ENCODE measurements at places on chromosomes 1 and 21. TPM values are rescaled to one million over a fixed set of nuclear protein-coding genes. Genes with fewer than 3 reads are reported as not detected.

DNA sequence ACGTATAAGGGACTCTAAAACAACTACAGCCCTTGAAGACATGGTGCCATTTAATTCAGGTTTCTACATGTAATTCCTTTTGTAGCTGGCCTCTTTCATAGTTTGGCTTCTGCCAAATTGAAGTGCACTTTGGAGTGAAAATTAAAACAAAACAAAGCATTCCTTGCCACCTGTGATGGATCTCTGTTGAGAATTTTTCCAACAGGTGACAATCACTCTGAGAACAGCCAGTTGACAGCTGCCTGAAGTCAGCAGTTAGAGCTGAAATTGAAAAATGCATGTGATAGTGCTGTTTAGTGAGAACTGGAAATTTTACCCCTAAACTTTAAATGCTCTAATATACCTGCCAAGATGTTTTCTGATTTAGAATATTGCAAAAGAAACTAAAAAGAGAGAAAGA lies 134.5 kb downstream of the SNX7 start:
- DNase-seq, result no peak
- no peaks in the 10 kb centered on the region for H3K36me3 ChIP-seq
- no peak overlapping the region for H3K27ac ChIP-seq
- H3K4me3 ChIP-seq, result no peak overlapping the region

The MYOG gene
- total RNA-seq, result not detected

DNA sequence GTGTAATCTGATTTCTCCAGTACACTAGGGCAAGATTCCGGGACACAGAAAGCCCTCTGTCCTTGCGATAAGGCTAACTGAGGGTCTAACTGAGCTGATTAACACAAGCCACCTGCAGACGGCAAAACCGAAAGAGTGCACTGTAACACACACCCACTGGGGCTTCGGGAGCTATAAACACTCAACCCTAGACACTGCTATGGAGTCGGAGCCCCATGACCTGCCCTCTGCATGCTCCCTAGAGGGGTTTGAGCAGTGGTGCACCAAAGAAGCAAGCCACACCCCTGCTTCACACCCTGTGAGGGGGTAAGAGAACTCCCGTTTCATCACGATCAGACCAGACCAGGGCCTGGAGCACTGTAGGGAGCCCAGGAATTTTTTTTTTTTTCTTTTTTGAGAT lies 72.4 kb downstream of the DMRTA2 start:
- no peaks in the 10 kb centered on the region for H3K27me3 ChIP-seq
- H3K27ac ChIP-seq, result no peak overlapping the region
- H3K4me1 ChIP-seq, result no peaks in the 10 kb centered on the region
- no peaks in the 10 kb centered on the region for H3K36me3 ChIP-seq

The ARL8A gene
- 85.9 TPM for total RNA-seq

DNA sequence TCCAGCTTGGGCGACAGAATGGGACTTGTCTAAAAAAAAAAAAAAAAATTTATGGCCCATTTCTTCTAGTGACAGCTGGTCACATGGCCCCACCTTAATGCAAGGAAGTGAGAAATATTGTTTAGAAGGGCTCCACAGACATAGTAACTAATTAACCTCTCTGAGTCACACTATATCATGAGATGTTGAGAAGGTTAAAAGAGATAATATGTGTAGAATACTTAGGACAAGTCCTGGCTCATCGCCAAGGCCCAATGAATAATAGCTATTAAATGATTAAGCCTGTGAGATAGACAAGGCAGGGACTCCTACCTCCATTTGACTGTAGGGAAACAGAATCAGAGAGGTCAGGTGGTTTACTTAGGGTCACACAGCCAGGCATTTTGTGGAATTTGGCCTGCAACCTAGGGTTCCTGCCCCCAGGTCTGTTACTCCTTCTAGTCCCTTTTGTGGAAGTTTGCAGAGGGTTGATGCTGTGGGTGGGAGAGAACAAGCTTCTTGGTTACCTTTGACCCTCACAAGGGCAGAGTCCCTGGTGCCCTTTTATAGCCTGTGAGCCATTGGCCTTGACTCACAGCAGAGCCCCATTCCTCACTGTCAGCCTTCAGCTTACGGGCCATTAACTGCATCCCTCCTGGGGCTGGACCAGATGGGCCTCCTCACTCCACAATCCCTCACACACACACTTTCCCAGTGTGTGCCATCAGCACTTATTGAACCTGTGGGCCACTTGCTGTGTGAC lies 48.5 kb downstream of the OPRD1 start:
- no peaks in the 10 kb centered on the region for H3K36me3 ChIP-seq
- no peak overlapping the region for H3K4me3 ChIP-seq
- no peak overlapping the region for H3K27ac ChIP-seq

The DEPDC1 gene
- 0.22 TPM for total RNA-seq

The ELAPOR1 gene
- 0.46 TPM for total RNA-seq

DNA sequence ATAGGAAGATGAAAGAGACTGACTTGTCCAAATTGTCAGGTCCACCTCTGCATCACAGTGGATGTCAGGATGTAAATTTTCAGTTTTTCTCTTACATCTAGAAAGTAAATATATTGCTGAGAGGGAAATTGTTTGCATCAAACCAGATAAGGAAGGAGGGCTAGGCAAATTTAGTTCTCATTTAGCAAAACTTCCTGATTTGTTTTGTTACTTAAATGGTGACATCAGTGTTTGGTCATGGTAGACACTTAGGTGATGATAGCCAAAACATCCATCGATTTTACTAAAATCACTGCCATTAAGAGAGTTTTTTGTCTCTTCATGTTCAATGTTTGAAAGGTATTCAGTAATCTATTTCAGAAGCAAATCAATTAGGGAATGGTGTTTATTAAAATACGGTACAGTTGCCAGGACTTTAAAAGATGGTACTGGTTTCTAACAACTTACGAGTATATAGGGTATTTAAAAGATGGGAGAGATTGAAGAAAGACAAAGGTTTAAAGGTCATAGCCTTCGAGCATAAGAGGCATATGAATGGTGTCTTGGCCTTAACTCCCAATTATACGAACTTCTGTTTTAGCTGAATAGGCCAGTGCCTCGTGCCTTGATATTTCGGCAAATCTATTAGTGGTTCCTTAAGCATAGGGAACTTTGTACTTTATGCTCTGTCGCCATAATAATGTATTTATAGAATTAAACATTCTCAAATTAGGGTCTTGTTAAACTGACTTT lies 3.0 kb downstream of the IER5 start:
- H3K27ac ChIP-seq, result peak overlapping the region; percentile 94
- no peaks in the 10 kb centered on the region for H3K36me3 ChIP-seq
- H3K4me1 ChIP-seq, result peaks cover 66% of the 10 kb centered on the region
- H3K27me3 ChIP-seq, result no peaks in the 10 kb centered on the region
- DNase-seq, result no peak

DNA sequence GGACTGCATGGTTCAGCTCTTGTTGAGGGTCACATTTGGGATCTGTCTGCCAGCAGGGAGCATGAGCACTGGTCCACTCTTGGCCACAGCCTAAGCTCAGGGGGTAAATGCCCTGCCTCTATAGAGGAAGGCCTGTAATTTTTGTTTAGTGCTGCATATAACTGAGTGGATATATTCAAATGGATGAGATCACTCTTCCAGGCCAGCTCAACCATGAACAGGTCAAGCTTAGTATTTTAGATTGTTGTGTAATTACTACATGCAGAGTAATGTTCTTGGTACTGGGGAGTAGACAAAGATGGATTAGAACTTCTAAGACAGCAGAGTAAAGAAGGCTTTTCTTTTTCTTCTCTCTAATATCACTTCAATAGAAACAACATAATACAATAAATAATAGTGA lies 376.9 kb downstream of the GPATCH2 start:
- H3K36me3 ChIP-seq, result no peaks in the 10 kb centered on the region
- no peak overlapping the region for H3K27ac ChIP-seq
- H3K4me3 ChIP-seq, result no peak overlapping the region
- DNase-seq, result no peak
- H3K27me3 ChIP-seq, result no peaks in the 10 kb centered on the region
- H3K4me1 ChIP-seq, result no peaks in the 10 kb centered on the region

The BRINP2 gene
- total RNA-seq, result 0.22 TPM

The SGIP1 gene
- total RNA-seq, result 5.0 TPM

The UBL4B gene
- not detected for total RNA-seq

The CELA2A gene
- not detected for total RNA-seq

DNA sequence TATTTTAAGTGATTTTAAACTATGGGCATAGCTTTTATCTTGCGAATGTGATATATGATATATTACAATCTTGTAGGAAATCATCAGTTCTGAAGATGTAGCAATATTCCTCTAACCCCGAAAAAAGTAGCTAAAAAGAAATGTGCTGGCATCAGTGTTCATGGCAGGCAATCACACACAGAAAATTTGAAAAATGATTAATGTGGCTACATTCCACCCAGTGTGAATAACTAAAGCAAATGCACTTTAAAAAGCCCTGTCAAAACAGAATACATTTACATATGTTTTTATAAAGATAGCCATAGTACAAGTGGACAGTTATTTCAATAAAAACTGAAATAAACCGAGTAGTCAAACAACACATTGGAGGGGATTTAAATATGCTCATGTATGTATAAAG lies 260.2 kb downstream of the HHAT start:
- DNase-seq, result no peak
- no peaks in the 10 kb centered on the region for H3K4me1 ChIP-seq
- no peak overlapping the region for H3K27ac ChIP-seq
- H3K27me3 ChIP-seq, result no peaks in the 10 kb centered on the region

- no peaks in the 10 kb centered on the region for H3K36me3 ChIP-seq
- H3K4me3 ChIP-seq, result peak overlapping the region; percentile 54
- H3K4me1 ChIP-seq, result peaks cover 67% of the 10 kb centered on the region
- peak overlapping the region; percentile 100 for H3K27ac ChIP-seq
Observed at GRCh38 chr1:156508205-156508954, 7.8 kb upstream of the MEF2D start.

The FCRL4 gene
- total RNA-seq, result not detected

The FCRL2 gene
- not detected for total RNA-seq

All from heart right ventricle (tissue), 16 donors.